ENCODE measurements at places on chromosomes 5 and 9.

- H3K36me3 ChIP-seq, result no peaks in the 10 kb centered on the region
- no peak for DNase-seq
- H3K4me3 ChIP-seq, result no peak overlapping the region
- H3K27me3 ChIP-seq, result no peaks in the 10 kb centered on the region
- H3K4me1 ChIP-seq, result no peaks in the 10 kb centered on the region
- no peak overlapping the region for H3K27ac ChIP-seq
Measured at GRCh38 chr9:81599837-81600236, 89.5 kb downstream of the TLE1 start.

GRCh38 chr9:98637381-98637780 lies 71.4 kb downstream of the GABBR2 start:
- H3K4me1 ChIP-seq, result no peaks in the 10 kb centered on the region
- H3K36me3 ChIP-seq, result no peaks in the 10 kb centered on the region
- H3K4me3 ChIP-seq, result no peak overlapping the region
- peaks cover 8% of the 10 kb centered on the region for H3K27me3 ChIP-seq
- no peak for DNase-seq

GRCh38 chr9:99736291-99736690 lies 85.4 kb upstream of the NR4A3 start:
- H3K27ac ChIP-seq, result no peak overlapping the region
- peak; percentile 49 for DNase-seq
- no peaks in the 10 kb centered on the region for H3K36me3 ChIP-seq
- no peak overlapping the region for H3K4me3 ChIP-seq
- no peaks in the 10 kb centered on the region for H3K27me3 ChIP-seq

DNA sequence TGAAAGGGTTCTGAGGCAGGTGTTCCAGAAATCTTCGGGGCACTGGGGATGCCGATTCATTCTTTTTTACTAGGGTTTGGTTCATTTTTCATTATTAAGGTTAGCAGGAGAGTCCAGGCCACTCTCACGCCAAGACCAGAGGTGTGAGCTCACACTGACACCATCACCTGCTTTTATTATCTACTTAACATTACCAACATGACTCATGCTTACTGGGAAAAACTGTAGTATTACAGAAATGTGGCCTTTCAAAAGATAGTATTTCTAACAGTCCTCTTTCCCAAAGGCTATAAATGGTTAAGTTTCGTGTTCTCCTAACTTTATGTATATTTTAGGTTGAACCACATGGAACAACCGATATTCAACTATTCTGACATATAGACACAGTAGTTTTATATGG lies 222.1 kb downstream of the ROR2 start:
- H3K4me3 ChIP-seq, result no peak overlapping the region
- no peaks in the 10 kb centered on the region for H3K4me1 ChIP-seq

DNA sequence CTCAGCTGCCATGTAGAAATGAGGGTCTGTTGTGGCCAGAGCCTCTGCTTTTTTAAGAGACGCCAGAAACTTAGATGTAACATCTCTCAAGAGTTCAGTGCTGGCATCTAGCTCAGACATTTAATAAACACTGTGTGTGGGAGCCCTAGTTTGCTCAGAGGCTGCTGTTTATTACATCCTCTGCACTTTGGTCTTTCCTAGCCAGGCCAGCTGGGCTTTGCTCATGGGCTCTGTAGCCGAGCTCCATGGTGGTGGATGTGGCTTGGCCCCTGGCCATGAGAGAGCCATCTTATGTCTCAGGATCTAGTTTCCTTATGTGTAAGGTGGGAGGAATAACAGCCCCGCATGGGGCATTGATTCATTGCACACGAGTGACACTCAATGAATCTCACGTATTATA lies 30.0 kb downstream of the ARHGEF37 start:
- DNase-seq, result peak; percentile 89
- no peaks in the 10 kb centered on the region for H3K36me3 ChIP-seq
- H3K4me3 ChIP-seq, result no peak overlapping the region
- H3K4me1 ChIP-seq, result peaks cover 5% of the 10 kb centered on the region
- H3K27ac ChIP-seq, result peak overlapping the region; percentile 11

All from osteoblast (primary cell).